ENCODE measurements at places on chromosomes 5 and 9.

- no peak for DNase-seq
Measured at GRCh38 chr9:124863371-124863871, 1.5 kb downstream of the ARPC5L start.

GRCh38 chr5:32589942-32590869, 4.8 kb downstream of the SUB1 start:
- no peak for DNase-seq

GRCh38 chr5:169548315-169548714, 35.3 kb upstream of the SPDL1 start:
- no peak for DNase-seq

DNA sequence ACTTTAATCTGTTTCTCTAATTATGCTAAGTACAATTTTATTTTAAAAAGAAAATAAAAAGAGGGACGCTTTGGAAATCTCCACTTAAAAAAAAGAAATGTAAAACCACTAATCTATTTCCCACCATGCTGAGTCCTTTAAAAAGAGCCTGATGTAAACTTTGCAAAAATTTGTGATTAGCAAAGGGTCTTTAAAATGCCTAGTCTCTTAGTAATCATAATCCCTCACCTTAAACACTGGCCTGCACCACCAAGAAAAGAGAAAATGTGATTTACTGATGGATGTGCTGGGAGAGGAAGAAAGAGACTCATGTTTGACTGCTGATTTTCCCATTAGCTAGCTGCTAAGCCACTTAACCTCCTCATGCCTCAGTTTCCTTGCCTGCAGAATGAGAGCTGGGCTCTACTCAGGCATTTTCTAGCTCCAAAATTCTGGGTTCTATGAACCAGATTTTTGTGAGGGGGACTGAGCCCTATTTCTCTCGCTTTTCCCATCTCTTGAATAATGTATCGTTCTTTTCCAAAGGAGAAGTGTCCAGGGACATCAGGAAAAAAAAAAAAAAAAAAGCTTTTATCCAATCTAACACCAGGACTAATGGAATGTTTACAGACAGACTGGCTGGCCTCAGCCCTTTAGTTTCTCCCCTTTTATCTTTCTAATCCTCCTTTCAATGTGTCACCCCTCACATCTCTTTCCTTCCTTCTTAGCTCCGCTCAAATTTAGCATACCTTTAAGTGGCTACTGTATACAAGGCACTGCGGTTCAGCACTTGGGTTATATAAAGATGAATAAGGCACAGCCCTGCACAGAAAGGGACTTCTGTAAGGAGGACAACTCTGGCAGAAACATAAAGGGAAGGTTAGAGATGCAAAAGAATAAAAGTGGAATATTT, 312.4 kb downstream of the ARL15 start:
- no peak for DNase-seq

DNA sequence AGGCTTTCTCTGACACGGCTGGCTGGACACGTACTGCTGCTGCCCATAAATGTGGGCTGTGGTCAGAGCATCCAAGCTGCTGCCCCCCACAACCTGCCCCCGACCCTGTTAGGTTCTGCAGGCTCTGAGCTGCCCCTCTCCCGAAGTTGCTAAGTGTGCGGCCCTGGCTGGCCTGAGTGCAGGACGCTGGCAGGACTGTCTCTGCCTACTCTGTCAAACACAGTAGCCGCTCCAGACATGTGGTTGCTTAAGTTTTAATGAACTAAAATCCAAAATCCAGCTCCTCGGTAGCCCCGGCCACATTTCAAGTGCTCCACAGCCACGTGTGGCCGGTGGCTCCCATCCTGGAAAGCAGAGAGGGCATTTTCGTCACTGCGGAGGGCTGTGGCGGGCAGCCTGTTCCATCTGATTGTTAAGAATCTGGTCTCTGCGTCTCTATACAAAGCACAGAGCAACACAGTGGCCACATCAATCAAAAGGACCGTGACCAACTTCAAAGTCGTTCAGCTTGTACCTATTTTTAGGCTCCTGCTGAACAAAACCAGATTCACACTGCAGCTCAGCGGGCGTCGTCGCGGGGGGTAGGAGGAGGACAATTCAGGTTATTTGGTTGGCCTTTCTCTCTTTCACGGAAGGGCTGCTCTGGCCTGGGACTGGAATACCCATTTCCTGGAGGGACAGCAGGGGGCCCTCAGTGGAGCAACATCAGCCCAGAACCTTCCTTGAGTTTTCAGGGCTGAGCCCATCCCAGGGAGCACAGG, 68.9 kb downstream of the PTCH1 start:
- DNase-seq, result no peak

DNA sequence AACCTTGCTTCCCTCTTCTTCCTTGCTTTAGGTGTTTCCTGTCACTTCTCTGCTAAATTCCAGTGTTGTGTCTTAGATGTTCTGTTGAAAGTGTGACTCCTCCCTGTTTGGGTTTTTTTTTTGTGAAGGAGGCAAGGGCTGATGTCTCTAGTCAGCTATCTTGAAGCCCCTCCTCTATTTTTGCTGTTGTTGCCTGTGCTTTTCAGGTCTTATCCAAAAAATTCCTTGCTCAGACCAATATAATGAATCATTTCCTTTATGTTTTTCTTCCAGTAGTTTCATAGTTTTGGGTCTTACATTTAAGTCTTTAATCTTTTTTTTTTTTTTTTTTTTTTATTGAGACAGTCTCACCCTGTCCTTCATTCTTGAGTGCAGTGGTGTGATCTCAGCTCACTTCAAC, 22.3 kb downstream of the RIC1 start:
- DNase-seq, result no peak

DNA sequence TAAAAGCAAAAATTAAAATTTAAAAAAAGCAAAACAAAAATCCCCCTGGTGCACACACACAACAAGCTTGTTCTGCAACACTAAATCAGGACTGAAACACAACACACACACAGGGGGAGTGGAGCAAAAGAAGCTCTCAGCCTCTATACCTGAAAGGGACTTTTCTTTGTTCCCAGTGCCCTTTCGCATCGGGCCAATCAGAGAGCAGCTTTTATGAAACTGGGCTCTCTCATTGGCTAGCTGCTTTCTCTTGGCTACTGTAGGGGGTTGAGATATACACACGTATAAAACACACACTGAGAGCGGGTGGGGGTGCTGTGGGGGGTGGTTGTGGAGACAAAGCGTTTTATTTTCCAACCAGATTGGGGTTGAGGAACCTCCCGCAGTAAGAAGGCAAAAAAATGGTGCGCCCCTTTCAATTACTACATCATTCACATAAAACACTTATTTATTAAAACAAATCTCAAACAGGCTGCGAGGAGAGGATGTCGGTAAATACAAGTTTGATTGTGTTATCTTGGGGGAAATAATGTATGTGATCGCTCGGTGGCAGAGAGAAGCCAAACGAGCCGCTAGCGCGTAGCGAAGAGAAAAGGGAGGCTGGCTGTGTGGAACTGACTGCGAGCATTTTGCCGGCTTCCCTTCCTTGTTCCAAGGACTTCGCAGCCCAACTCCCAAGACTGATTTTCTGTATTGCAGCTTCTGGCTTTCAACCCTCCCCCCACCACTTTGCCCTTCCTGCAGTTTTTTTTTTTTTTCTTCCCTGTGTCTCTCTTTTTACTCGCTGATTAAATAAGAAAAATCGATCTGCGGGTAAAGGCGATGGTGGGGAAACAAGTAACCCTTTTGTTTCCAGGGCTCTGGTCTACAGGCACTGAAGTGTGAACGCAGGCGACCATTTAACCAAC, 2.5 kb upstream of the ZNF608 start:
- no peak for DNase-seq

GRCh38 chr9:94167376-94167890, 83.2 kb downstream of the PTPDC1 start:
- DNase-seq, result no peak

GRCh38 chr9:8863886-8864544, 1064.4 kb upstream of the DMAC1 start:
- DNase-seq, result no peak

DNA sequence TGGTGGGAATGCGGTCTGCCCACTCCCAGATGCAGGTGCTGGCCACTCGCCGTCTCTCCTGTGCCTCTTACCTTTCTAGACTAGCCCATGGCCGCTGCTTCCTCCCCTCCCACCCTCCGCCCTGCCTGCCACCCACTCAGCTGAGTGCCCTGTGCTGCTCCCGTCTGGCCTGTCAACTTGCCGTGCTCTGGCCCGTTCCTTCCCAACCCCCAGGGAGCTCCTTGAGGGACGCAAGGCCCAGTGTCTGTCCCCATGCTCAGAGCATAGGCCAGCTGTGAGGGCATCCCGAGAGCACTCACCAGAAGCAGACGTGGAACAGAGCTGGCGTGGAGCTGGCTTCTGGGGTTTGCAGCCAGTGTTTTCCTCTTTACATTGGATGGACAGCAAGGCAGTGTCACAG, 20.2 kb downstream of the HNRNPH1 start:
- no peak for DNase-seq

GRCh38 chr5:149320791-149321330, 24.4 kb upstream of the GRPEL2 start:
- no peak for DNase-seq

DNA sequence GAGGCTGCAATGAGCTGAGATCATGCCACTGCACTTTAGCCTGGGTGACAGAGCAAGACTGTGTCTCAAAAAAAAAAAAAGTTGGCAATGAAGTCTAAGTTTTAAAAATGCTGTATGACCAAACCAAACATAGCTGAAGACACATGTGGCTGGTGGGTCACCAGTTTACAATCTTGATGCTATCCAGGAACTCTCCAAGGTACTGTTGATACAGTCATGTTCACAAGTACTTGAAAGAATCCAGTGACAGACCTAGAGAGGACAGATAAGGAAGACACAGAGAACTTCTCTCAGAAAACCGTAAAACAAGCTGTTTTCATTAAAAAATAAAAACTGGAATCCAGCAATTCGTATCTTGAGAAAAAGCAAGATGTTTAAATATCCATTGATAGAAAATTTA, 95.7 kb downstream of the ACTBL2 start:
- no peak for DNase-seq

- DNase-seq, result no peak
Measured at GRCh38 chr9:33151007-33151557, 16.1 kb downstream of the B4GALT1 start.

DNA sequence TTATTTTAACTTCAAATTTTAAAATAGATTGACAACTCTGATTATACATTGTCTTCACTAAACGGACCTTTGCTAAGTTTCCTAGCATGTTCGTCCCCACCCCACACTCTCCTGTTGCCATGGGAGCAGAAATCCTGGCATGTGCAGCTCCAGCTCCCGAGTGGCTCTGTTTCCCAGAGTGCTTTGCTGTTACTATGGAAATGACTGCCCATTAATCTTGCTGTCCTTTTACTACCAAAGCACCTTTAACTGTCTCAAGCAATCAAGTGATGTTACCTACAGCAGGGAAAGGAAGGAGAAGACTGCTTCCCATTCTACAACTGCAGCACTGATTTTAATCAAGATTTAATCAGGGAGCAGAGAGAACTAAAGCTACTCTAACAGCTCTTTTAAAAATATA, 212.0 kb upstream of the KIF2A start:
- DNase-seq, result no peak

DNA sequence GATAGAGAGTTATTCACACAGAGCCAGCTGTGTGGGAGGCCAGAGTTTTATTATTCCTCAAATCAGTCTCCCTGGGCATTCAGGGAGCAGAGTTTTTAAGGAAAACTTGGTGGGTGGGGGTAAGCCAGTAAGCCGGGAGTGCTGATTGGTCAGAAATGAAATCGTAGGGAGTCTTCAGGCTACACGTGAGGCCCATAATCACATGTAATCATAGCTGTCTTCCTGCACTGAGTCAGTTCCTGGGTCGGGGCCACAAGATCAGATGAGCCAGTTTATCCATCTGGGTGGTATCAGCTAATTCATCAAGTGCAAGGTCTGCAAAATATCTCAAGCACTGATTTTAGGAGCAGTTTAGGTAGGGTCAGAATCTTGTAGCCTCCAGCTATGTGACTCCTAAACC, 10.8 kb upstream of the TTC39B start:
- no peak for DNase-seq

DNA sequence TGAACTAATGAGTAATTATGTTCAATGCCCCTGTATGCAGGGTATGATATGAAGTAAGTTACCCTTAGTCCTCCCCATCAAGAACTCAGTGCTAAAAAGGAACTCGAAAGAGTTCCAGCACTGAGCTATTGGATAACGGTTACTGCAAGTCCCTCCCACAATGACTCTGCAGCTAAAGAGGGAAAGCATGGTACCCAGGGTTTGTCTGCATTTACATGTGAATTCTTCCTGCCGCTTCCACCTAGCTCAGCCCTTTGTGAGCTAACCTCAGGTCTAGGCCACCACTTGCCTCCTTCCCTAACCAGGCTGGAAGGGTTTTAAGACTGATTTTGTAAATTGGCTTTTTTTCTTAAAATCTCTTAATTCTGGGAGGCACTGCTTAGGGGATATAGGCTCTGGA, 376.8 kb downstream of the EBF1 start:
- DNase-seq, result no peak

DNA sequence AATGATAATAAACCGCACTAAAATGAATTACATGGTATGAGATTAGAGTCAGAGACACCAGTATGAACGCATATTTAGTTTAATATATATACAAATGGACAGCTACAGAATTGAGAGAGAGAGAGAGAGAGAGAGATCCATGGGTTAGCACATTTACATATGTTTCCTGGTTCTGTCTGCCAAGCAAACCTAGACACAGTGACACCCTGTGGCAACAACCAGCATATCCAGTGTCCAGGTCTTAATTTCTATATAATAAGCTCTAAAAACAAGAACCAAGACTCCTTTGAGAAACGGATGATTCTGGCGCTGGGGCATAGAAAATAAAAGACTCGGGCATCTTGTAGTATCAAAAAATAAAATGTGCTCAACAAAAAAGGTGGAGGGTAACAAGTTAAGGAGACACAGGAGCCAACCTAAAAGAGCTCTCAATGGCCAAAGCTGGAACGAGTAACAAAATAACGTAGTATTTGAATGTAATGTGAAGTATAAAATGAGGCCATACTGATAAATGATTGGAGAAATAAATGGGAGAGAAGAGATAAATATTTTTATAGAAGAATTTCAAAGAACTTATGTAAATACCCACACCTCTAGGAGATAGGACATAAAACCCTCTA, 84.5 kb downstream of the RFX3 start:
- peak; percentile 5 for DNase-seq

- DNase-seq, result no peak
Measured at GRCh38 chr5:124239572-124239971, 506.9 kb downstream of the ZNF608 start.

- no peak for DNase-seq
Measured at GRCh38 chr5:18972177-18972576, 1015.8 kb downstream of the CDH18 start.

- no peak for DNase-seq
Measured at GRCh38 chr5:120567066-120567465, 103.0 kb downstream of the PRR16 start.

GRCh38 chr9:98040212-98040611, 16.3 kb upstream of the NANS start:
- no peak for DNase-seq

DNA sequence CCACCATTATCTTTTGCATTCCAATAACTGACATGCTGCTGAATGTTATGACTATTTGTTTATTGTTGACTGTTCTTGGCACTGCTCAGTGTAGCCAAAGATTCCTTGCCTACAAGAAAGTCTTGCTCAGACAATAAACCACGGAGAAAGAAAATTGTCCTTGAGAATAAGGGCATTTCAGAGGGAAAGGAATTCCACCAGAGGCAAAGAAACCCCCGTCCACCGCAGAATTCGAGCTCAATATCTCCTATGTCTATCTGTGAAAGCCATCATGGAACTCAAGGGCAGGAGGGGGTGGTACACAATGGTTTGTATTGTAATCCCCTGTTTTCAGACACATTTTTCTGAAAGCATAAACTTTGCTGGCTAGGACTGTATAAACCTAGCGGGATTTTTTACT, 70.3 kb upstream of the ADAMTS16 start:
- DNase-seq, result no peak

GRCh38 chr9:104961238-104961637, 33.3 kb upstream of the ABCA1 start:
- DNase-seq, result no peak
